ENCODE measurements at places on chromosomes 13 and 19.

GRCh38 chr19:14059652-14060155, 2.2 kb downstream of the PALM3 start:
- DNase-seq: no peak

- no peak for DNase-seq
Observed at GRCh38 chr19:10271543-10272086, 695 bp downstream of the ICAM1 start.

GRCh38 chr19:7408251-7408650, 59.5 kb downstream of the ARHGEF18 start:
- no peak for DNase-seq

- DNase-seq: peak; percentile 38
Observed at GRCh38 chr13:44191504-44192171, 182.0 kb upstream of the SERP2 start.

DNA sequence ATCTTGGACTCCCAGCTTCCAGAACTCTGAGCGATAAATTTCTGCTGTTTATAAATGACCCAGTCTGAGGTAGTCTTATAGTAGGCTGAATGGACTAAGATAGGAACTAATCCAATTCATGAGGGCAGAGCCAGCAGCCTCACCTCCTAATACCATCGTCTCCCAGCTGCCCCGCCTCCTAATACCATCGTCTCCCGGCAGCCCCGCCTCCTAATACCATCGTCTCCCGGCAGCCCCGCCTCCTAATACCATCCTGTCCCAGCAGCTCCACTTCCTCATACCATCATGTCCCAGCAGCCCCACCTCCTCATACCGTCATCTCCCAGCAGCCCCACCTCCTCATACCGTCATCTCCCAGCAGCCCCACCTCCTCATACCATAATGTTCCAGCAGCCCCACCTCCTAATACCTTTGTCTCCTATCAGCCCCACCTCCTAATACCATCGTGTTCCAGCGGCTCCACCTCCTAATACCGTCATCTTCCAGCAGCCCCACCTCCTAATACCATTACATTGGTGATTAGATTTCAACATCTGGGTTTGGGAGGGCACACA, 2.4 kb upstream of the ARGLU1 start:
- no peak for DNase-seq

GRCh38 chr19:45507872-45508416, 665 bp downstream of the VASP start:
- no peak for DNase-seq

DNA sequence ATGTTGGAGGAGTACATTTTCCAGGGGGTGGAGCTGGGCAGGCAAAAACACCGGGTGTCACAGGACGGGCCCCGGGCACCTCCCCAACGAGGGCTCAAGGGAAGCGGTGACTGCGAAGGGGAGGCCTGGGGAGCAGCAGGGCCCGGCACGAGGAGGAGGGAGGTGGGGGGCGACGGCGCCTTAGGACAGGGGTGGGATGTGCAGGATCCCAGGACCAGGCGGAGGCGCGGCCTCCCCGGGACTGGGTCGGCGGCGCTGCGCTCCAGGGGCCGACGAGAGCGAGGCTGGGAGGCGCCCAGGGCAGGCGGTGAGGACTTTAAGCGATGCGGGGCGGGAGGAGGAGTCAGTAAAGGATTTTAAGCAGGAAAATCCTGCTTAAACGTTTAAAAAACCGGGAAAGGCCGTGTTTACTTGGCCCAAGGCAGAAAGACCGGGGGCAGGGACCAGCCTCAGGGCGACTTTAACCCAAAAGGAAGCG, 427 bp downstream of the ZNF160 start:
- peak; percentile 61 for DNase-seq

GRCh38 chr19:6479836-6480398, 1.7 kb downstream of the DENND1C start:
- no peak for DNase-seq

GRCh38 chr13:42094516-42095040, 46.1 kb downstream of the DGKH start:
- no peak for DNase-seq

GRCh38 chr19:14333101-14333871, 48.0 kb upstream of the ADGRE5 start:
- DNase-seq: peak; percentile 19

- DNase-seq: peak; percentile 65
Observed at GRCh38 chr13:29707876-29708543, 112.5 kb upstream of the SLC7A1 start.

DNA sequence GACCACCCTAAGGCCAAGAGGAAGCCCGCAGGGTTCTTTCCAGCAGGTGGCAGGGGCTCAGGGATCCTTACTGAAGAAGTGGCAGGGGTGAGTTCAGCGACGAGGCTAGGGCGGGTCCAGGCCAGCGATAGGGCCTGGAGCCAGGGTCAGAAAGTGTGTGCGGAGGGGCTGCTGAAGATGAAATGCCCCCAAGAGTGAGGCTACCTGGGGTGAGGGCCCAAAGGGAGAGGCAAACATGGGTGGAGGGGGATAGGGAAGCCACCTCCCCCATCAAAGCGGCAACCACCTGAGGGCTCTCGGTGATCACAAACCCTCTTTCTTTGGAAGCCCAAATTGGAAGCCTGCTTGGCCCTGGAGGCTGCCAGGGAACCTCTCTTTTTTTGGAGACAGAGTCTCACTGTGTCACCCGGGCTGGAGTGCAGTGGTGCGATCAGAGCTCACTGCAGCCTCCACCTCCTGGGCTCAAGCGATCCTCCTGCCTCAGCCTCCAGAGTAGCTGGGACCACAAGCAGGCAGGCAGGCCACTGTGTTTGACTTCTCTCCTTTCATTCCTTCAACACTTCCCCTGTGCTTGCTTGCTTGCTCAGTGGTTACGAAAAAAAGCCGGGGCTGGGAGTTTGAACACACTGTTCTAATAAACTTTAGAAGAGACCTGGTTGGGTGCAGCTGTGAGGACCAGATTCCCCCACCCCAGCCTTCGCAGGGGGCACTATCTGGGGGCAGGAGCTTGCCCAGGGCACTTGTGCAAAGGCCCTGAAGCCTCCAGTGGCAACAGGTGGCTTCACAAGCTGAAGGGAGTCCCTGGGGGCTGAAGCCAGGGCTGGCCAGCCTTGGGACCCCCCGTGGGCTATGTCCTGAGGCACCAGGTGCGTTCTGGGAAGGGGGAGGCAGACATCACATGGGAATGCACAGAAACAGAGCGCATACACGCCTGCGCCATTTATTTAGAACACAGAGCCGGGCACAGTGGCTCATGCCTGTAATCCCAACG, 1.4 kb upstream of the ATP8B3 start:
- DNase-seq: no peak

GRCh38 chr19:7292950-7293761, 1.1 kb downstream of the INSR start:
- peak; percentile 33 for DNase-seq

- DNase-seq: no peak
Observed at GRCh38 chr19:18794692-18795091, 3.6 kb upstream of the COMP start.

GRCh38 chr19:51799774-51800472, 5.0 kb downstream of the FPR3 start:
- DNase-seq: no peak
